ENCODE measurements at places on chromosomes 2 and 18. TPM values are rescaled to one million over a fixed set of nuclear protein-coding genes. Genes with fewer than 3 reads are reported as not detected.

- ATAC-seq = no peak
Observed at GRCh38 chr2:19810637-19811036, 91.1 kb downstream of the TTC32 start.

- no peak for ATAC-seq
Observed at GRCh38 chr2:131120815-131121317, 15.7 kb downstream of the PLEKHB2 start.

DNA sequence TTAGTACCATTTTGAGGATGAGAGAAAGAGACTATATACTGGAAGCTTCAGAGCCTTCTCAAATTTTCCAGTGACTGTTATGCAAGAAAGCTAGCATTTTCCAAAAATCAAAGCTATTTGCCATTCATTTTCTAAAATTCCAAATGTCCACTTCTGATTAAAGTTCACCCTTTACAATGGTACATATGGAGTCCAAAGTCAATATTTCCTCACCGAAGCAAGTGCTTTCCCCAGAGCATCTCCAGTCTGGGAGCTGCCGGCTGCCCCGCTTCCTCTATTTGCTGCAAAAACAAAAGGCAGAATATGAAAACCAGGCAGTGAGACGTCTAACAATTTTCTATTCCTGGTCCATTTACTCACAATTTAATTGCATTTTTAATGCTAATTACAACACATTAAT, 302.0 kb upstream of the CCDC68 start:
- ATAC-seq = no peak

DNA sequence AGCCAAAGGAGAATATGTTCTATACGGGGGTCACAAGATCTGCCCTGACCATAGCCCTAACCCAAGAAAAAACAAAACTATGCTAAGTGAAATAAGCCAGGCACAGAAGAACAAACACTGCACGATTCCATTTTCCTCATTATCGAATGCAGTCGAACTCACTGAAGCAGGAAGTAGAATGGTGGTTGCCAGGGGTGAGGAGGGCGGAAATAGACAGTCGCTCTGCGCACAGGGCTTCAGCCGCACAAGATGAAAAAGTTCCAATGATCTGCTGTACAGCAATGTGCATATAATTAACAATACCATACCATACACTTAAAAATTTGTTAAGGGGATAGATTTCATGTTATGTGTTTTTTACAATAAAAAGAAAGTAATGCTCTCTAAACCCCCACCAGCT, 257.7 kb downstream of the TXNL1 start:
- no peak for ATAC-seq

DNA sequence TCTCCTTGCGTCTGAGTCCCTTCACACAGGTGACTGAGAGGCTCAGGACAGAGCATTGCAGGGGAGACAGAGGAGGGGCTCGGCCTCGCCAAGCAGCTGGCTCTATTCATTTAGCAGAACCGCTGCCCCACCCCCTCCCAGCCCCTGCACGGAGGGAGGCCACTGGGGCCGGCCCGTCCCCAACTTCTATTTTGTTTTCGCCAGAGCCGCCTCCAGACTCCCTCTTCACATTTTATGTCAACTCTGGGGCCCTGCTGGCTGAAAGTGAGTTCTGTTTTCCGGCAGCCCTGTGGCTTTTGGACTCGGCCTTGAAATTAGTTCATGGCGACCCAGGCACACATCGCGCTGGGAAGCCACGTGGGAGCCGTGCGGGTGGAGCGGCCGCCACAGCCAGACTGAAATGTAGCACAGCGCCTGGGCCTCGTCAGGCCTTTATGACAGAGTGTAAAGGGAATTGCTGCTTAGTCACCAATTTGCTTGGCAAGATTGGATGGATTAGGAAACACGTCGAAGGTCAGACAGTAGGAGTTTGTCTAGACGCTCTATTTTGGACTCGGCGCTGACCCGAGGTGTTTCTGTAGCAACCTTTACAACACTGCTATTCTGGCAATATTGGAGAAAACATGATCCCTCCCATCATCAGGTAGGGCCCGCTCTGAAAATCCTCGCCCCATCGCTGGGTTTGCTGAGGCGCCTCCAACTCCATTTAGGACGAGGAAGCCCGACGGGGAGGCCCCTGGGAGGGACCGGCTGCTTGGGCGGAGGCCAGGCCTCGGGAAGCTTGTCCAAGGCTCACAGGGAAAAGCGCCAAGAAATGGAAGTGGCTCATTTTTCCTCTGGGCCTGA, 90.7 kb upstream of the CTDP1 start:
- ATAC-seq = peak; percentile 75

DNA sequence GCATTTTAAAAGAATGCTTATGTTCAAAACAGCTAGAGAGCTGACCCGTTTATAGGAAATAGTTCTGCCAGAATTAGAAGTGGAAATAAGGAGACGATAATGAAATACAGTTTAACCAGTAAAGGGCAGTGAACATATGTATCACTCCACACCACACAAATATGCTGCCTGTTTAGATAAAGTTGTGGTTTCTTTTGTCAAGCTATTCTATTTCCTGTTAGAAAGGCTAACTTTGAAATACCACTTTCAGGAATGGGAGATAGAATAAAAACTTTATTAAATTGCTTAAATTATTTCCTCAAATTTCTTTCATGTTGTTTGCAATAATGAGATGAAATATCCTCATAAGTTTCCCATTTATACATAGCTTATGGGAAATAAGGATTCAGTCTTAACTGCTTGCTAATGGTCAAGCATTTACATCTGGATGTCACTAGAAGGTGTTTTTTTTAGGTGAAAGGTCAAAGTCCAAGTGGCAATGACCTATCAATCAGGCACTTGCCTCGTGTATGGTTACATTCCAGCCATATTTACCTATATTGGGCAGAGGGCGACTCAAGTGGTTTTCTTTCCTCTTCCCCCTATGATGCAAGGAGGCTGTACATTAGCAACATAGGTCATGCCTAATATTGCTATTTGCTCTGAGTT, 148.9 kb downstream of the ZEB2 start:
- ATAC-seq = no peak

GRCh38 chr2:232139171-232139594, 177.7 kb downstream of the DIS3L2 start:
- ATAC-seq = no peak

DNA sequence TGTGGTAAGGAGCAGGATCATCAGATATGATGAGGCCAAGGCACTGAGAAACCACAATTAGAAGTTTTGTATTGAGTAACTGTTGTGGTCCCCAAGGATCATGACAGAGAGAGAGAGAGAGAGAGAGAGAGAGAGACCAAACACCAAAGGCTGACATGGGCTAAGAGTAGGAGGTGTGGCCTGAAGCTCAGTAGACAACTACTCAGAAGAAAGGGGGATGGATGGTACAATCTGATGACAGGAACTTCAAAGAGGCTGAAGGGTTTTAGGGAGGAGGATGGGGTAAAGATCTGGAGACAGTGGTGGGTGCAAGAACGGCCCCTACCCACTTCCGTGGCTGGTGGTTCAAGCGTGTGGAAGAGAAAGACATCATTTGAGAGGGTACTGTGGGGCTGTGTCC, 135.0 kb downstream of the DCDC2C start:
- ATAC-seq = no peak

DNA sequence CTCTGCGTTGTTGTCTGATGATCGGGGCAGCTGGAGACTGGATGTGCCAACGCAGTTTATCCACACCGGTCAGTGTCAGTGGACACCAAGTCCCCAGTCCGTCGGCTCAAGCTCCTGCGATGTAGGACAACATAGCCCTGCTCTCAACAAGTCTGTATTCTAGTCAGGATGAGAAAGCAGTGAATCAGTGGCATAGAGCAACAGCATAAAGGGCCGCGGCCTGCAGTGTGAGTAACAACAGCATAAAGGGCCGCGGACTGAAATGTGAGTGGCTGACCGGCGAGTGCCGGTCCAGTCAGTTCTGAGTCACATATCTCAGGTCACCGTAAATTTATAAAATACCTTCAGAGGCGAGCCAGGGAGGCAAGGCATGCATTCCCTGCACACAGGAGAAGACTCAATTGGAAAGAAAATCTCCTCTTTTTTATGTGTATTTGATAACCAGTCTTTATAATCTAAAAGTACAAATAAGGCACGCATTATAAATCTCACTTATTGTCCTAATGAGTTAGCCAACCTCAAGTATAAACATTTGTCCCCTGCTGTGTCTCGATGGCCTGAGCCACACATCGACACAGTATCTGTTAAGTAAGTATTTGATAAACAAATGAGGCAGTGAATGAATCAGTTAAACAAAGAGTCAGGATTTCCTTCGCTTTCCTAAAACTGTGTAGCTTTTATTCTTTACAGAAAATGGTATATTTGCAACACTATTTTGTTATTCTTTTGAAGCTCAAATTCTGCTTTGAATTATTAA, 33.8 kb upstream of the NFATC1 start:
- no peak for ATAC-seq

DNA sequence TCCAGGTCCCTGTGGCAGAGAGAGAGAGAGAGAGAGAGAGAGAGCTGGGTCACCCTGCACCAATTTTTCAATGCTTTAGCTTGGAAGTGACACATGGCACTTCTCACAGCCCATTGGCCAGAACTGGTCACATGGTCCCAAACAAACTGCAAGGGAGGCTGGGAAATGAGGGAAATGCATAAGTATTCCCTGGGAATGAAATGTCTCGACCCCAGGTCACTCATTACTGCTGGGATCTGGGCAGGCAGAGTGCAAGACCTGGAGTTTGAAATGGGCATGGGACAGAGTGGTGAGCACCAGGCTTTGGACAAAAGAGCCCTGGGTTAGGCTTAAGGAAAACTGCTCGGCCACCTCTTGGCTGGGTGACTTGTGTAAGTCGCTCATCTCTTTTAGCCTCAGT, 37.0 kb downstream of the SMAD7 start:
- no peak for ATAC-seq

- ATAC-seq = no peak
Observed at GRCh38 chr2:142020368-142020767, 110.4 kb downstream of the LRP1B start.

- ATAC-seq = no peak
Observed at GRCh38 chr18:9704233-9705118, 3.6 kb upstream of the RAB31 start.

- no peak for ATAC-seq
Observed at GRCh38 chr2:43515248-43515647, 80.6 kb downstream of the THADA start.

GRCh38 chr2:235030936-235031335, 79.1 kb downstream of the SH3BP4 start:
- ATAC-seq = no peak

GRCh38 chr2:8524388-8524787, 157.5 kb upstream of the ID2 start:
- no peak for ATAC-seq

- no peak for ATAC-seq
Observed at GRCh38 chr2:151851761-151852160, 23.5 kb upstream of the ARL5A start.

GRCh38 chr18:48171490-48172188, 237.5 kb downstream of the ZBTB7C start:
- ATAC-seq = no peak

DNA sequence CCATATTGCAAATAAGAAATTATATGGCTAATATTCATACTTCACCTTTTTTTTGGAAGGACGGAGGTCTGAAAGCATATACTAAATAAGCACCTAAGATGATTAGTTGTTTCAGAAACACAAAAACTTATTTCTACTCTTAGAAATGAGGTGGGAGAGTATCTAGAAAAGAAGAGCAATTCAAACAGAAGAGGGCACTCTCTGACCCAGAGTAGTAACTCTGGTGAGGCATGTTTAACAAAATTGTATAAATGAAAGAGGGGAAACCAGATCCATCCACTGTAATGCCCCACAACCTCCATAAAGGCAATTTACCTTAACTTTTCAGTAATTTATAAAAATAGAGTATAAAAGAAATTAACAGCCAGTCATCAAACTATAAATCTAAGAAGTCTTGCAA, 669.6 kb upstream of the VRK2 start:
- no peak for ATAC-seq

- ATAC-seq = peak; percentile 85
Observed at GRCh38 chr18:46199515-46200147, 95.4 kb downstream of the HAUS1 start.

- ATAC-seq = no peak
Observed at GRCh38 chr18:2976218-2977132, 36.5 kb downstream of the LPIN2 start.

DNA sequence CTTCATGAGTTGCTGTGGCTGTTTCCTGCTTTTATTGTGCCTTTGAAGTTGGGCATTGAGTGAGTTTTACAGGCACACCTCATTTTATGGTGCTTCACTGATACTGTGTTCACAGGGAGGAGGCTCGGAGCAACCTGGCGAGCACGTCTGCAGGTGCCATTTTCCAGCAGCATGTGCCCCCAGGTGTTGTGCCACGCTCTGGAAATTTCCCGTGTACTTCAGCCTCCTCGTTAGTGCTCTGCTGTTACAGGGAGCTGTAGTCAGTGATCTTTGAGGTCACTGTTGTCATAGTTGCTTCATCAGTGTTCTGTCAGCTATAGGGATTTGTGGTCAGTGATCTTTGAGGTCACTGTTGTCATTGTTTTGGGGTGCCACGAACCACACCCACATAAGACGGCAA, 20.1 kb downstream of the CTDP1 start:
- ATAC-seq = no peak

- ATAC-seq = peak; percentile 87
Observed at GRCh38 chr2:54673501-54673998, 49.9 kb upstream of the EML6 start.

DNA sequence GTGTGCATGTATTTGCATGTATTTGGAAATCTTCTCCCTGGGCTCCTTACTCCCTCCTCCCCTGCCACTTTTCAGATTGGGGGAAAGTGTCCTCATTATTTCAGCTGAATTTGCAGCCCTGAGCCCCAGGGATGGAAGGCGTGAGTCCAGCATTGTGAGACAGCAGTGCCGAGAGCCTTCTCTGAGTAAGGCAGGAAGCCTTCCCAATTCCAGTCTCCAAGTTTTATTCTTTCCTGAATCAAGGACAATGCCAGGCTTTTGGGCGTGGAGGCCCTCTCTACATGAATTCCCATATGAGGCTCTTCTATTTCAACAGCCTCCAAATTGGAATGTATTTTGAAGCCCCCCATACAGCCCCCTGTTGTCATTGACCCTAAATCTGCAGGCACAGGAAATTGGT, 163.5 kb downstream of the ACKR3 start:
- no peak for ATAC-seq

- peak; percentile 84 for ATAC-seq
Observed at GRCh38 chr2:118882693-118883336, 35.4 kb upstream of the EN1 start.

- ATAC-seq = peak; percentile 25
Observed at GRCh38 chr2:120338015-120338414, 7.9 kb upstream of the INHBB start.

GRCh38 chr2:98776136-98776535, 45.2 kb upstream of the MGAT4A start:
- no peak for ATAC-seq

TUBA4B gene
- total RNA-seq = not detected

C2orf66 gene
- not detected for total RNA-seq

PLEK gene
- total RNA-seq = 1.00 TPM

IL1F10 gene
- total RNA-seq = not detected

COL3A1 gene
- total RNA-seq = 43.8 TPM

FHL2 gene
- total RNA-seq = 39.0 TPM

SOCS6 gene
- 21.2 TPM for total RNA-seq

TMEM247 gene
- total RNA-seq = not detected

TPO gene
- total RNA-seq = 1.2 TPM

NT5C1B gene
- not detected for total RNA-seq

RBM44 gene
- total RNA-seq = 0.36 TPM

PNO1 gene
- 10.8 TPM for total RNA-seq

Data from esophagus mucosa (tissue), 1 donor.